ENCODE measurements at places on chromosomes 7 and 10.

DNA sequence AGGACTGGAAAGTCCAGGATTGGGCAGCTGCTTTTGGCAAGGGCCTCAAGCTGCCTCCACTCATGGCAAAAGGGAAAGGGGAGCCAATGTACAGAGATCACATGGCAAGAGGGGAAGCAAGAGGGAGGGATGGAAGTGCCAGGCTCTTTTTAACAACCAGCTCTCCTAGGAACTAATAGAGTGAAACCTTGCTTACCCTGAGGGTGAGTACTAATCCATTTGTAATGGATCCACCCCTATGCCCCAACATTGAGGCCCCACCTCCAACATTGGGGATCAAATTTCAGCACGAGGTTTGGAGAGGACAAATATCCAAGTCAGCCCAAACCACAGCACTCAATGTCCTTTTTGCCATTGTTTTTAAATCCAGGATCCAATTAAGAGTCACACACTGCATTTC lies 12.5 kb downstream of the HABP2 start:
- no peak for DNase-seq

GRCh38 chr7:31938650-31939049 lies 131.6 kb downstream of the PDE1C start:
- DNase-seq = no peak

DNA sequence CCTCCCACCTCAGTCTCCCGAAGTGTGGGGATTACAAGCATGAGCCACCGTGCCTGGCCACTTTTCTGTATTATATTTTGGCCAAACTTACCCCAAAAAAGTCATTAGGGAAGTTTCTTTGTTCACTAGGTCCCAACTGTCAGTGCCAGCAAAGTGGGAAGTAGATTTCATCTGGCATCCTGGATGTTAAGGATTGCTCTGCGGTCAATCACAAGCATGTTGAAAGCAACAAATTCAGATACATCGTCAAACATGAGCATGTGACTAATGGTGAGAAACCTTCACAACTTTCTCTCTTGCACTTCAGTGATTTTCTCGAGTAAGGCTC lies 14.3 kb upstream of the LRRC17 start:
- no peak for DNase-seq

DNA sequence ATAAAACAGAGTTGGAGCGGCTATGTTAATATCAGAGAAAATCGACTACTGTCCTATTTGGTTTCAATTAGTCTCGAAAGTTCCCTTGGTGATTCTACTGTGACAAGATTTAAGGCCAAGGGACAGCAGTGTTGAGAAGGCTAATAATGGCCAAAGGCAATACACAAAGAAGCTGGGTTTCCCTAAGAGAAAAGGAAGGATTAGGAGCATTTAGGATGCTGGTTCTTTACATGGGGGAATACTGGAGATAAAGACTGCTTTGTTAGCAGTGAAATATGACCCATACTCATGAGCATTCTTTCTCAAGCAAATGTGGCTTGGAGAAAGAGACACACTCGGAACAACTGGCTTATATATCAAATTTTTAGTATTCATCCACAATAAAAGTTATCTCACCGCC lies 32.2 kb downstream of the IQUB start:
- DNase-seq = no peak

DNA sequence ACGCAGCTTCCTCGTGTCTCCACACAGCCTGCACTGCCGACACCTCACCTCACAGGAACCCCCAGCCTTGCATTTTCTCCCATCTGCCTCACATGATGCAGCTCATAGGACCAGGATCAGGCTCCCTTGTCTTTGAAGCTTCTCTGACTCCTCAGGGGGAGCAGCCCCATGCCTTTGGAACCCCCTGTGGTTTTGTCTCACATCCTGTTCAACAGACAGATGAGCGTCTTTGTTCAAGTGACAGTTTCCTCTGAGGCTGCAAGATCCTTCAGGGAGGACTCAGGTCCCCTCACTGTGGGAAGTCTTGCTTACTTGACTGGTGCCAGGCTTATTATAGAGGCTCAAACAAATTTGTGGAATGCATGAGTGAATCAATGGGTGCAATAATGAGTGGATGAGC lies 667.1 kb downstream of the INHBA start:
- DNase-seq = no peak

GRCh38 chr10:33352175-33352574 lies 17.7 kb upstream of the NRP1 start:
- no peak for DNase-seq
